ENCODE measurements at places on chromosomes 3 and 15.

- no peak for DNase-seq
These were observed 14.9 kb downstream of the MINDY4B start for GRCh38 chr3:150890295-150890694.

DNA sequence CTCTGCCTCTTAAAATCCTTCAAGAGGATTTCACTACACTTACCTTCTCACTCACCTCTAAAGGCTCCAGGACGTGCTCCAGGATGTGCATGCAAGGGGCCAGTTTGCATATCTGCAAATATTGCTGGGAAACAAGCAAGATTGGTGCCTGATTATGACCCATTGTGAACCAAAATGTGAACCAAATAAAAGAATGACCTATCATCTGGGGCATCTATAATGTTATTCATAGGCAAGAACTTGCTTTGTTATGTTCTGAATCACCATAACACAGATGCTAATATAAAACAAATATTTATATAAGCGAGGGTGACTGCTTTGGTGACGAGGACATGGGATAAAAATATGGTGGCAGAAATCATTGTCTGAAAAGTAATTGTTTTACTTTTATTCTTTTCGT, 5.5 kb downstream of the IL12A start:
- DNase-seq, result no peak

DNA sequence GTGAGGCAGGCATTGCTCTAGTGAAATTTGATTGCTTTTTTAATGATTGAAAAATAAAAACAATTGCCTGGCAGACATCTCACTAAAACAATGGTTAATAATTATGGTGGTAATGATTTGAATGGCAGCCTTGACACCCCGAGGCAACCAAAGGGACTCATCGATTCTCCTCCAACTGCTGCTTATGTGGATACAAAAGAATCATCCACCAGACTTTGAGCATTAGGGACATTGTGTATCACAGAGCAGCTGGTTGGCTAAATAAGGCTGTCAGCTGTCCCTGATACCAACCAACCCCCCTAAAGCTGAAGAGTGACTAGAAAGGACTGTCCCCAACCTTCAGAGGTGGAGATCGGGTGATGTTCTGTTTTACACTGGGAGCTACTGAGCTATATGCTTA, 1.7 kb upstream of the CD47 start:
- no peak for DNase-seq

DNA sequence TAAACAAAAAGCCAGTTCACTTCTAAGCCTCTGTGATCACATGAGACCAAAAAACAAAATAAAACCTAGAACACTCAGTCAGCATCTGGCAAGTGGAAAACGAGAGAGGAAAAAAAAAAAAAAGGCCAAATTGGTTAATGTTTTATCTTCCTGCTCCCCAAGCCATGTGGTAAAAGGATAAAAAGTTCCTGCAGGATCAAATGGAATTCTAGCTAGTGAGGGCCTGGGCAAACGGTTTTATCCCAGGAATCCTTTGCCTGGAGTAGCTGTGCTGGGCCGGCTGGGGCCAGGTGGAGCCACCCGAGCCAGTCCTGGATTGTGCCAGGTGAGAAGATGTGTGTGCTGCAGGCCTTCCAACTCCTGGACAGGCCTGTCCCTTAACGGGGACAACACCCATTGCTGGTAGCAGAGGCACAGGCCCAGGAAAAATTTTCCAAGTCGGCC, 13.2 kb downstream of the SMAD6 start:
- DNase-seq, result no peak

- no peak for DNase-seq
These were observed 328.3 kb downstream of the OXSM start for GRCh38 chr3:26118165-26118564.

- no peak for DNase-seq
These were observed 81.9 kb upstream of the SLC25A36 start for GRCh38 chr3:140859592-140860336.

DNA sequence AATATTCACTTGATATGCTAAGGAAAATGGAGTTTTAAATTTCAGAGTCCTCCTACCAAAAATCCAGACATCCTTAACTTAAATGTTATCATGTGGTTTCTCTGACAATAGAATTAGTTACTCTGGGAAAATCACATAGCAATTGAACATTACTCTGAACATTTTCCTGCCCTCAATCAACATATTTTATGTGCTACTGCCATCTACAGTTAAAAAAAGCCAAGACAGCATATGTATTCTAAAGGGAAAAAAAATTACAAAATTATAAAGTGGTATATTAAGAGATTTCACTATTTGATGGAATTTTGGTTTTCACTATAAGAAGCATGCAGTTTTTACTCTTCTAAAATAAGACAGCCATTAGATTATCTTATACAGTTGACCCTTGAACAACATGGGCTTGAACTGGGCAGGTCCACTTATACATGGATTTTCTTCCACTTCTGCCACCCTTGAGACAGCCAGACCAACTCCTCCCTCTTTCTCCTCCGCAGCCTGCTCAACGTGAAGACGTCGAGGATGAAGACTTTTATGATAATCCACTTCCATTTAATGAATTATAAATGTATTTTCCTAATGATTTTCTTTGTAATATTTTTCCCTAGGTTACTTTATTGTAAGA, 122.3 kb downstream of the ATP1B3 start:
- DNase-seq, result no peak

GRCh38 chr3:81676706-81677456, 84.6 kb downstream of the GBE1 start:
- DNase-seq, result no peak

GRCh38 chr3:71243229-71243628, 340.3 kb downstream of the FOXP1 start:
- DNase-seq, result no peak

- DNase-seq, result no peak
These were observed 584.8 kb downstream of the DIPK2A start for GRCh38 chr3:144556392-144556791.

- DNase-seq, result no peak
These were observed 41.4 kb upstream of the BSN start for GRCh38 chr3:49512781-49513355.

DNA sequence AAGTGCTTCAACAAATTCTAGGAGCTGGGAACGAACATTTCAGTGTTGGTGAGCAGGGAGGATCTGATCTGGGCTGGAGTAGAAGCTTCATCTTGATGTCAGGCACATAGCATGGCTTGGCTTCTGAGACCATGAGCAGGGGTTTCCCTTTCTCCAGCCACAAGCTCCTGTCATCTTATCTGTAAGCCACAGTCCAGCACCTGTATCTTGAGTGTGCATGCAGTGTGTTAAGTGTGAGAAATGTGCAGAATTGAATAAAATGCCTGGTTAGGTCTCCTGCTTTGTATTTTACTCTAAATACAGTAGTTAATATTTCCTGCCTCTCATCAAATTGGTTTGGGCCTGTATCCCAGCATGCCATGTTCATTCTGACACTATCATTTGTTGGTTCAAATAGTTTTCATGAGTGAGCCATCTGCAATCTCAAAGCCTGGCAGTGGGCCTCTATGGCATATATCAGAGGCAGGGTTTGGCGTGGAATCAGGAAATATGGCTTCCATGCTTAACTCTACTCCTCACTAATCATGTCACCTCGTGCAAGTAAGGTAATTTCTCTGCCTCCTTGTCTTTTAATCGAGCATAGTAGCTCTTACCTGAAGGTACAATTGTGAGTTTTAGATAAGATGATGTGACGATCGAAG, 43.3 kb downstream of the TLNRD1 start:
- DNase-seq, result no peak

DNA sequence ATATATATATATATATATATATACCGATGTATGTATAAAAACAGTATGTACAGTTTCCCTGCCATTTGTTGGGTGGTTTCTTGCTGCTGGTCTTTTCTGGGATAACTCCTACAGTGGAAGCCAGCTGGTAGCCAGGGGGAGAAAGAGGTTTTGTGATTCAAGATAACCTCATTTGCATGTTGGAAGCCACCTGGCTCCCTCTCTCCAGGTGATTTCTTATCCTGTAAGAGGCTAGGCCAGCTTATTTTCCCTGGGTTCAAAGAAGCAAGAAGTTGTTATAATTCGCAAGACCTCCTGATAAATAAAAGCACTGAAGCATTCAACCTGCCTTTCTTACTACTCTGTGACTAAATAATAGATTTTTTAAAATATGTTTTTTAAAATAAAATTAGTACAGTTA, 443.3 kb downstream of the VGLL3 start:
- no peak for DNase-seq

GRCh38 chr3:142779591-142779990, 55.8 kb downstream of the TRPC1 start:
- no peak for DNase-seq

GRCh38 chr3:124878561-124879336, 8.4 kb downstream of the ITGB5 start:
- no peak for DNase-seq

DNA sequence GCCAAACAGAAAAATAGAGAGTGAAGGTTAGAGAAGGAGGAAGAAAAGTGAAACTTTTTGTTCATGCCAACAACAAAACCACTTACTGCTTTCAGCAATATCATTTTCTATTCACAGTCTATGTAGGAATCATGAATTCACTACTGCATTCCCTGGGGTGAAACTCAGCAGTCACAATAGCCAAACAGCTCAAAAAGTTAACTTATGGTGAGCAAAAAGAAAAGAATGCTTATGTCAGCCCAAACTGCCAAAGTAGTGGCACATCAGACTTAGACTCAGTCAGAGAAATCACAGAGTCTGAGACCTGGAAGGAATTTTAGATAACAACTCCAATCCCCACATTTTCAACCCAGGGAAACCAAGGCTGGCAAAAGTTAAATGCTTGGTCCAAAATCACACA, 238.7 kb upstream of the TMCO5A start:
- DNase-seq, result no peak

DNA sequence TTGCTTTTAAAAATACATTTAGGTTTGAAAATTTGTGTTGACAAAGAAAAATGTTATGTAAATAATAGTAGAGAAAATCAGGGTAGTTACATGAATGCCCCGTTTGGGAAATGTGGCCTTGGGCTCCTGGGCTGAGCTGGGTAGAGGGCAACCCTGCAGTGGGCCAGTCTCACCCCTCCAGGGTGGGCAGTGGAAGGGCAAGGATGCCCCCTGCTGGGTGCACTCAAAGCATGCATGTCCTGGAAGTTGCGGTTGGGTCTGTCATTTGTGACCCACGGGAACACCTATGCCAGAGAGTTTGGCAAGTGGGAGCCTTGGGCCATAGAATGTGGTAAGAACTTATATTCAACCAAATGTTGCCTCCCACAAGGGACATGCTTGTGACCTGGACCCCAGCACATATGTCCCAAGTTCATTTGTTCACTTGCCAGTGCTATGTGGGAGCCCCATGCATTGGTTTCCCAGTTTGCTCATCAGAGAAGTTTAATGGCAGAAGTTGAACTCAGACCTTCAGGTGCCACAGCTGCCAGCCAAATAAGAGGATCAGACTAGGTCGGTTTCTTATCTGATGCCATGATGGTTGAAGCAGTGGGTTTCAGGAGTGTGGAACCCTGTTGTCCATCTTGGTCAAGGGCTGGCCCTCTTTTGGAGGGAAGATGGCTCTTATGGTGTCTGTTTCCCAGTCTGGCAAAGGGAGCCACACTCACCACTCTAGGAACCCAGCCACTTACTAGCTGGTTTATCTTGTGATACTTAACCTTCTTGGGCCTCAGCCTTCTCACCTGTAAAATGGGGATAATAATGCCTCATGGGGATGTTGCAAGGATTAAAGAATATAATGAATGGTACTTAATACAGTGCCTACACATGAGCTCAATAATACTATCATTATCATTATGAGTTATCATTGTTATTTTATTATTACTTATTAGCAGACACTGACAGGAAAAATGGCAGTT, 2.5 kb upstream of the PLCB2 start:
- peak; percentile 78 for DNase-seq

DNA sequence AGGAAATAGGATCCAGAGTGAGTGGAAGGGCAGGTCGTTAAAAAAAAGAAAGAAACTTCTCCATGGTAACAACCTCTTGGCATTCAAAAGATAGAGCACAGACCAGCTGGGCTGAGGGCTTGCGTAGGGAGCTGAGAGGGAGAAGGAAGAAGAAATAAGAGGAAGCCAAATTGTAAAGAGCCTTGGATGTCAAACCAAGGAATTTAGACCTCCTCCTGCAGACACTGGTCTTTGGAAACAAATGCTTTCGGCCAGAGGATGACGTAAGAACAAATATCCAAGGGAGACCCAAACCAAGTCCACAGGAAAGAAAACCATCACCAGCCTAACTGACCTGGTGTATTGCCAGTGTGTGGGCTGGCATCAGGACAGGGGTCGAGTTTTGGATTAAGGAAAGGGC, 155.2 kb downstream of the UACA start:
- no peak for DNase-seq

DNA sequence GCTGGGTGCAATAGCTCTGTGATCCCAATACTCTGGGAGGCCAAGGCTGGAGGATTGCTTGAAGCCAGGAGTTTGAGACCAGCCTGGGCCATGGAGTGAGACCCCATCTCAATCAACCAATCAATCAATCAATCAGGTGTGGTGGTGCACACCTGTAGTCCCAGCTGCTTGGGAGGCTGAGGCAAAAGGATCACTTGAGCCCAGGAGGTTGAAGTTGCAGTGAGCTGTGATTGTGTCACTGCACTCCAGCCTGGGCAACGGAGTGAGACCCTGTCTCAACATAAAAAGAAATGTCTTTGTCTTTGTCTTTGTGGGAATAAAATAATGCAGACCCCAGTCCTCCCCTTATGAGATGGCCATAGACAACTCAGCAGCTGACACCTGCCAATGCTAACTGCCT, 34.9 kb upstream of the TLE3 start:
- no peak for DNase-seq

DNA sequence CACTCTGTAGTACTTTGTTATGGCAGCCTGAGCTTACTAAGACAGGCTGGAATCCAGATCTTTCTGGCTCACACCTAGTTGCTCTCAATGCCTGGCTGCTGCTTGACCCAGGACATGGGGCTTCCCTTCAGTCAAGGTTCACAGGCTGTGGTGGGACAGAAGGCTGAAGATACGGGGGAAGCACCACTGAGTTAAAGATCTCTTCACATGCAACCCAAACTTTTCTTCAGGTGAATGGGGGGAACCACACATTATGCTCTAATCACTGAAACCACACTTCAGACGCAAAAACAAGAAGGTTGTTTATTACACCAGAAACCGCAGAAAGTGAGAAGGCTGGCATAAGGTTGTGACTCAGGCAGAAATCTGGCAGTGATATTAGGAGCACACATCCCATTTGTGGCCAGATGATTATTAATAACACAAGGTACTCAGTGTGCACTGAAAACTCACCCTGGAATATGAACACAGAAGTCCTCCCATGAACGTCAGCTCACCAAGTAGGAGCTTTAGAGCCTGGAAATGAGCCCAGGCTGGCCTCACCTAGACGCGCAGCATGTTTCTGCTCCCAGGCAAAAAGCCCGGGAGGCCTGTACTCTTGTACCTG, 230.5 kb upstream of the CHRNA7 start:
- no peak for DNase-seq

GRCh38 chr3:124768812-124769211, 38.6 kb downstream of the UMPS start:
- DNase-seq, result no peak

GRCh38 chr15:98384328-98385029, 263.9 kb upstream of the IGF1R start:
- no peak for DNase-seq

GRCh38 chr3:181561139-181562031, 150.3 kb upstream of the SOX2 start:
- DNase-seq, result no peak

GRCh38 chr3:157785102-157785826, 282.0 kb upstream of the VEPH1 start:
- no peak for DNase-seq
